ENCODE measurements at places on chromosomes 6 and 20.
A peak's percentile ranks its signal among the peaks of the same experiment; 100 is the strongest.

- no peak for DNase-seq
These were observed 118.2 kb upstream of the LRFN2 start for GRCh38 chr6:40705354-40705753.

- DNase-seq = no peak
These were observed 101.2 kb downstream of the HDGFL1 start for GRCh38 chr6:22670605-22671004.

DNA sequence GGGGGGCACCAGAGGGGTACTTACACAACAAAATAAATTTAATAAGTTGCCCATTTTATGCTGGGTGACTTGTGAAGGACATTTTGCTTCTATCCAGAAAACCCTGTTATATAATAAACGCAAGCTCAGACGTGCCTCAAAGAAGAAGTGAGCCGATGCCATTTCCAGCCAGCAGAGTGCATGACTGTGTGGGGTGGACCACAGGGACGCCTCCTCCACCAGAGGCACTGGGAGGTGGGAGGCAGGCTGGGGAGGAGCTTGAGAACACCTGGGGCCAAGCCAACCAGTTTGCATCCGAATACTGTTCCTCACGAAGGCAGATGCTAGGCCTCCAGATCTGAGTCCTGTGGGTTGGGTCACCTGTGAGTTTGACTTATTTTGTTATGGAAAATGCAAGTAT is 363.8 kb downstream of the RNGTT start:
- DNase-seq = no peak

GRCh38 chr20:46523108-46523507 is 9.7 kb upstream of the ZNF334 start:
- no peak for DNase-seq

- no peak for DNase-seq
These were observed 42.6 kb upstream of the IFNGR1 start for GRCh38 chr6:137261761-137262160.

DNA sequence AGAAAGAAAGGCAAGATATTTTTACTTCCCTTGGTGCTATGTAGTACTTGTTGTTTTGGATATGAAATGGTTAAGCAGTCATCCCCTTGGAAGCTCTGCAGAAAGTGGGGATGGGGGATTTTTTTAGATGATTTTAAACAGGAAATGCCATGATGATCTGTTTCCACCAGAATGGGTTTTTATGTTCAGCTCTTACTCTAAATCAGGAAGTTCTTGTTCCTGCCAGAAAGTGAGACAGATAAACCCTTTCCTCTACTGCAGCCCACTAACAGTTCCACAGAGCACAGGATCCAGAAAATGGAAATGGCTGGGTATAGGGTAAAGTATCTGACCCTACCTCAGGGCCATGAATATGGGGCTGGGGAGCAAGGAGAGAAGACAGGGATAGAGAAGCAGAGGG is 32.1 kb upstream of the PPP1R3G start:
- DNase-seq = no peak

DNA sequence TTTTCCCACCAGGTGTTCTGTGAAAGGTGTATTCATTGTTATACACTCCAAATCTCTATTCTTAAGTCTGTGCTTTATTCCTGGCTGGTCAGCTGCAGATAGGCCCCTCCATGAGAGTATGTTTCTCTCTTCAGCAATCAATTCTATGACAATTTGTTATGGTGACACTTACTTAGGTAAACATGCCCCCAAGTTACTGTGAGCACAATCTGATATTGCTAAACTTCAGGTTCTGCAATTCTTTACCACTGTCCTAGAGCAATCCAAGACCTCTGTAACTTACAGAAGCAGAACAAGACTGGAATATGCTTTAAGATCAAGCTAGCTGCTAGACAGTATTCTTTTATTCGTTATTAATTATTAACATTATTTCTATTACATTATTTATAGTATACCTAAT is 391.9 kb downstream of the FRK start:
- DNase-seq = no peak

DNA sequence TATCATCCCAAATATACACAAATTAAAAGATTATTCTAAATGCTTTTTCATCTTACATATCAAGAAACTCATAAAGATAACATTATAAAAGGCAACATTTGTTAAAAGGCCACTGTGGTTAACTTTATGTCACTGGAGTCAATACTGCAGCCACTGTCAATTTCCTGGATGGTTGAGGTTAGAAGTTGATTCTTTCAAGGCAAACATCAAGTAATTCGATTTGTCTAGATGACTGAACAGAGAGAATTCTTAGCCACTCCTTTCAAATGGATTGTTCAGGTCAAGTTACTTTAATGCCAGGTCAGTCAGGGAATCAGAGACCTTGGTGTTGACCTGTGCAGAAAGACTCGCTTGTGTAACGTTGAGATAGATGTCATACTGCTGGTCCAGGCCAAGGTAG is 44.4 kb upstream of the SIM1 start:
- DNase-seq = no peak

- DNase-seq = no peak
These were observed 1.9 kb upstream of the TMEM242 start for GRCh38 chr6:157325069-157325805.

- DNase-seq = no peak
These were observed 92.0 kb downstream of the OLIG3 start for GRCh38 chr6:137402143-137402680.

DNA sequence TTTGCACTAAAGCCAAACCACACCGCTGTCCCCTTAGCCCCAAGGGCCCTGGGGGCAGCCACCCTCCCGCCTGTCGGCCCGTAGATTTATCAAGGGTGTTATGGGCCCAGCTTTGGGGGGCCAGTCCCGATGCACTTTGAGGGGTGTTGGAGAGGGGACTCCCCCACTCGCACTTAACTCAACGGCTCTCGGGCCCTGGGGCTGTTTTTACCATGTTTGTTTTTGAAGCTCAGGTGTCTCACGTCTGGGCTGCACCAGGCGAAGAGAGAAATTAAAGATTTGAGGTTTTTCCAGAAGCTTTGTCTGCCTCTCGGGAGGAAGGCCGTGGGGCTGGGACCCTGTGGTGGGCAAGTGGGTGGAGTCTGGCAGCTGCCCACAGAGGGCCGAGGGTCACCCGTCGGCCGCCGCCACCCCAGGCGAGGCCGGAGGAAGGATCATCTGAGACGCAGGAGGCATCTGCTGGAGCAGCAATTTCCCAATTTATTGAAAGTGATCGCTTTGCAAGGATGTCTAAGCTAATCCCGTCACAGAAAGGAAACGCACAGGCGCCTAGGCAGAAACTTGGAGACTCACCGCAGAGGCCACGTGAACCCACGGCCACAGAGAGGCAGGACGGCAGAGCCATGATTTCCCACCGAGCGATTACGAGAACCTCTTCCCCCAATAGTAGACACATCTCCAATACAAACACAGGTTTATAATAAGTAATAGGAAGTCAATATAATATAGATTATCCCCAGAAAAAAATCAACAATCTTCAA is 3.8 kb downstream of the SLC2A4RG start:
- DNase-seq = no peak

- no peak for DNase-seq
These were observed 253.7 kb upstream of the RUNX2 start for GRCh38 chr6:45074439-45074838.

DNA sequence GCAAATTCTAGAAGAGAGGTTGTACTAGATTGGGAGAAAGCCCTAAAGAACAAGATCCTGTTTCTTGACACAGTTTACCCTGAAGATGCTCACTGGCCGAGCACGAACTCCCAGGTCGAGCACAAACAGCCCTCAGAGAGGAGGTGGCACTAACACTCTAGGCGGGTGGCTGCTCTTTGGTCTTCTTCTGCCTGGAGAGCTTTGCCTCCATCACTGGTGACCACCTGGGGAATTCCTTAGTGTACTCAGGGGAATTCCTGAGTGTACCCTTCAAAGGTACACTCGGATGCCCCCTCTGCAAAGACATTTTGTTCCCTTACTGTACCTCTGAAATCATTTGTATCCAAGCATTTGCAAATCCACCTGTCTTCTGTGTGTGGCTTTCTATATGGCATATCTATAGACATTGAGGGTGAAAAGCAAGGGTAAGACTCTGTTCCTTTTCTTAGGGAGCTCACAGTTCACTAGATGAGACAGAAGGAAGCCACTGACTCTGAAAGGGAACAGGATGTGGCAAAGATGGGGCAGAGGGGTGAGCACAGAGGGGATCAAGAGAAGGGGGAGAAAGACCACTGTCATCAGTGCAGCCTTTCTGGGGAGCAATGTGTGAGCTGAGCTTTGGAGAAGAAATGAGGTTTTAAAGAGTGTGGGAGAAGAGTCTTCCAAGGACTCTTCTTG is 169.8 kb upstream of the PROKR2 start:
- DNase-seq = no peak

DNA sequence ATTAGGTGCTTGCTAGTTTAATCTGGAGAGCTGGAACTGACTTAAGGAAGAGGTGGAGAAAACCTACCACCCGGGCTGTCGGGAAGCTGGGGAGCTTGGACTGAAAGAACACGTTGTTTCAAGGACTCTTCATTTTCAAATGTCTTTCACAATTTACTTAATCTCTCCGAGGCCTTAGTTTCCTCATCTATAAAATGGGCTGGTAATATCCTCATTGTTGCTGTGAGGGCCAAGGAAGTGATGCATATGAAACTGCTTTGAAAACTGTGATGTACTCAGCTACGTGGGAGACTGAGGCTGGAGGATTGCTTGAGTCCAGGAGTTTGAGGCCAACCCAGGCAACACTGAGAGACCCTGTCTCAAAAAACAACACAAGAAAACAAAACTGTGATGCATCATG is 36.7 kb upstream of the NKX2-2 start:
- no peak for DNase-seq

- DNase-seq = no peak
These were observed 154.5 kb upstream of the SCGN start for GRCh38 chr6:25497383-25498040.

GRCh38 chr6:108453601-108454185 is 107.0 kb upstream of the FOXO3 start:
- DNase-seq = no peak

DNA sequence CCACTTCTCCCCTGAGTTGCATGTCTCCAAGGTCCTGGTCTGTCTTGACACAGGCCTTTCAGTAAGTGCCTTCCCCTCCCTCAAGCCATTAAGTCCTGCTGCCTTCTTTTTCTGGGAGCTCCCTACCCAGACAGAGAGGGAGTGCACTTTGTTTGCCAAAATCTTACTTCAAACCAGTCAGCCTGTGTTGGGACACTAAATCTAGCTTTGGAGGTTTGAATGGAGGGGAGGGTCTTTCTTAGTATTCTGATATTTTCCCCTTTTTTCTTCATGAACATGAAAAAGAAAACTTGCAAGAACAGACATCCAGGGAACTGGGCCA is 170.7 kb upstream of the PMEPA1 start:
- DNase-seq = no peak

GRCh38 chr6:113565306-113565705 is 291.8 kb upstream of the MARCKS start:
- no peak for DNase-seq

GRCh38 chr20:22826306-22827230 is 208.5 kb upstream of the SSTR4 start:
- DNase-seq = no peak

DNA sequence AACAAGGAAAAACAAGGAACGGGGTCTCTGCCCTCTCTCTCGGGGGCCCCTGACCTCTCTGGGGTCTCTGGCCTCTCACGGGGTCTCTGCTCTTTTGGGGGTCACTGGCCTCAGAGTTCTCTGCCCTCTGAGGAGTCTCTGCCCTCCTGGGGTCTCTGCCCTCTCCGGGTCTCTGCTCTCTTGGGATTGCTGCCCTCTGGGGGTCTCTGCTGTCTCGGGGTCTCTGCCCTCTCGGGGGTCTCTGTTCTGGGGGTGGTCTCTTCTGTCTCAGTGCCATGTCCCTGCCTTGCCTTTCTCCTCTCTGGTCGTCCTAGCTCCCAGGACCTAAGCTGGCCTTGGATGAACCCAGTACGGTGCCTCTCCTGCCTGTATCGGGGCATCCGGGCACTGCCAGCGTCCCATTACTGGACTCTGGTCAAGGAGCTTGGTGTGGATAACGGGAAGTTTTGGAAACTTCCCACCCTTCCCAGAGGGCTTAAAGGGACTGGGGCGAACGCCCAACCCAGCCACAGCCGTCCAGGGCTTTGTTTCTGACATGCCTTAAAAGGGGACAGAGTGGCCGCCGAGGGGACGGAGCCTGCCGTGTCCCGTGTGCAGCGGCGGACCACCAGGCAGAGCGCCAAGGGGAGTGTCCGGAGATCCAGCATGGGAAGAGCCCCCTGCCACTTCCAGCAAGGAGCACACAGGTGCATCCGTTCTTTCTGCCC is 24.7 kb upstream of the MRGBP start:
- no peak for DNase-seq

DNA sequence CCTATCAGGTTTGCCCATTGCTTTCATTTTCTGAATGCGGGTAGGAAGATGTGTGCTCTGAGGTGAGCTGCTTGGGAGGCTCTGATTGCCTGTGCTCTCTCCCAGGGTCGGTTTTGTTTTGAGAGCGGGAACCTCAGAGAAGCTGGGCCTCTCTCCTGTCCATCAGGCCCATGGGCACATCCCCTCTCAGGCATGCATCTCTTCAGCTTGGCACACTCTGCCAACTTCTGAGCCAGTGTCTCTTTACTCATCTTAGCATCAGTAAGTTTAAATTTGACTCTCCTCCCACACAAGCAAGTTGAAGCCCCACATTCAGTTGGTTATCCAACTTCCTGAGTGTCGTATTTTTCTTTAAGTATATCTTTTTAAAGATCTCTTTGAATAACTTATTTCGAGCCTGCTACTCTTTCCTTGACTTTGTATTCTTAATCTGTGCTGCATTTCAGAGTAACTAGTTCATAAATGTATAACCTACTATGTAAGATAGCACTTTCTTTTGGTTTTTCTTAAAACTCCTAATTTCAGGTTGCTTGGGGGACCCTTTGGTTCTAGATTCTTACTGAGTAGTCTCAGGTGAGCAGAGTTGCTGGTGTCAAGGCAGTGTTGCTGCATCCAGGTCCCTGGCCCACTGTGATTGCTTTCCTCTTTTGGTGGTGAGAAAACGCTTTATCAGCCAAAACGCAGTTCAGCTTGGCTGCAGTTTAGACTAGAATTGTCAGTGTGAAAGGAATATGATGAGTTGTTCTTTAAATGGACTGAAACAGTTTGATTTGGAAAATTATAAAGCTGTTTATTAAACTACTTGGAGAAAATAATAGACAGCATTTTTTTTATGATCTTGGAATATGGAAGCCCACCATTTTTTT is 54.8 kb downstream of the SNX9 start:
- DNase-seq = no peak

- no peak for DNase-seq
These were observed 220.3 kb upstream of the LRFN2 start for GRCh38 chr6:40807484-40807883.

DNA sequence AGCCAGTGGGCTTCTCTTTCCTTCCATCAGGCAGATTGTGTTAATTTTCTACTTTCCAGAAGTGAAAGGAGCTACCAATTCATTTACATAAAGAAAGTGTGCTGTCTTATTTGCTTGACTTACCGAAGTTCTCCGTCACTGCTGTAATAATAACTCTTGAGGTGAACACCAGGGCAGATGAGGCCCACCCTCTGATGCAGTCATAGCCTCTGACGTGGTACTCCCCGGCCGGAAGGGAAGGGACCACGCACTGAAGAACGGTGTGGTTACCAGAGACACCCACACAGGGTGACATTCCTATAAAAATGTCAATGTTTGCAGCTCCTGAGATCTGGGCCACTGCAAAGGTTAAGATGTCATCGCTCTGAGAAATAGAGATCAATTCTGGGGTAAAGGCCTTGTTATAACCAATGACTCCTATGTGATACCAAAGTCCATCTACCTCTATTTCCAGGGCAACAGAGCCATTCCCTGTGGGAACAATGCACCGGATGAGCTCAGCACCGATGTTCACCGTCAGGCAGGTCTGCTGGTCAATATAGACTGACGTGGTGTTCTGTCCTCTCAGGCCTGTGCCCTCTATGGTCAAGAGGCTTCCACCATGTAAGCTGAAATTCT is 62.9 kb downstream of the PKHD1 start:
- no peak for DNase-seq

- DNase-seq = peak; percentile 11
These were observed 897 bp downstream of the RANBP9 start for GRCh38 chr6:13710552-13711323.

All from activated CD4-positive, CD25-positive, alpha-beta regulatory T cell (primary cell).